ENCODE measurements at places on chromosomes 5 and 9.

DNA sequence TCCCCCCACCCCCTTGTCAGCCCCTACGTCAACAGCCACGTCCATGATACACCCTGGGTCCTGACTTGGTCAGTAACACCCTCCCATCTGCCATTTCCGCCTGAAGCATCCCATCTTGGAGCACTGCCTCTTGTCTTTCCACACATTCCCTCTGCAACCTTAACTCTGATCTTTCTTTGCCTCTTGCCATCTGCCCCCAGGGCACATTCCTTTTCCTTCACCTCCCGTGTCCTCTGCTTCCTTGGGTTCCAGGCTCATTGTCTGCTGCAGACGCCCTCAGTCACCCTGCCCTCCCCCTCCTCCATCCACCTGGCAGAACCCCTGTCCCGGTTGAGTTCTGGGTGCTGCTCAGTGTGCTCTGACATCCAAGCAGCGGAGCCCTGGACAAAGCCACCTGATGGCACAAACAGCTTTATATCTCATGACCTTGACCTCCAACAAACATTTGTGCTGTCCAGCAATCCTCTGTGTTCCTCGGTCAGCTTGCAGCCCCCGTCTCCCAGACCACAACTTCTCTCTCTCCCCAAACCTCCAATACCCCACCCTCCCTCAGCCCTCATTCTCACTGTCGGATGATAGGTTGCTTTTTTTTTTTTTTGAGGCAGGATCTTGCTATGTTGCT, 97.7 kb upstream of the IER5L start:
- no peak for DNase-seq

DNA sequence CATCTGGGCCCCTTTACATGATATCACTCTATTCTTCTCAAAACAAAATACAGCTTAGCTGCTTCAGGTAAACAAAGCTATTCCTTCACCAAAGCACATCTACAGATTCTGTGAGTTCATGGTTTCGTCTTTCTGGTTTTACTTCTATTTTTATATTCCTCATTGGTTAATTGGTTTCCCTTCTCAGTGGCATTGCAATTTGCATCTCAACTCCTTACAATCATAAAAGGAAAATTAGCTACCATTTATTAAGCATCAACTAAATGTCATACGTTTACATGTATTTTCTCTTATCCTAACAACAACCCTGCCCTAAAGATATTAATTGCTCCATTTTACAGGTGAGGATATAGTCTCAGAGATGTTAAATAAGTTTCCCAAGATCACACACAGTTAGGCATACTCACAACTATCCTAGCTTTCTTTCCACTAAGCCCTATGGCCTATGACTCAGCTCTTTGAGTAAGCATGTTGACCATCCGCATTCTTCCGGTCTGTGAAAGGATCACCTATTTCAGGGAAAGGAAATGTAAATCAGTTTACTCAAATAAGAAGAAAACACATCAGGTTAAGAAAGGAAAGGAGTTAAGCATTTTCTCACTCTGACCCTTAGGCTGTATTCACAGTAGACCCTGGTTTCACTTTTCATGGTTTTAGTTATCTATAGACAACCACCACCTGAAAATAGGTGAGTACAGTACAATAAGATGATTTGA, 146.1 kb downstream of the CAAP1 start:
- DNase-seq, result no peak

GRCh38 chr9:97567894-97568202, 65.3 kb downstream of the TSTD2 start:
- DNase-seq, result no peak

DNA sequence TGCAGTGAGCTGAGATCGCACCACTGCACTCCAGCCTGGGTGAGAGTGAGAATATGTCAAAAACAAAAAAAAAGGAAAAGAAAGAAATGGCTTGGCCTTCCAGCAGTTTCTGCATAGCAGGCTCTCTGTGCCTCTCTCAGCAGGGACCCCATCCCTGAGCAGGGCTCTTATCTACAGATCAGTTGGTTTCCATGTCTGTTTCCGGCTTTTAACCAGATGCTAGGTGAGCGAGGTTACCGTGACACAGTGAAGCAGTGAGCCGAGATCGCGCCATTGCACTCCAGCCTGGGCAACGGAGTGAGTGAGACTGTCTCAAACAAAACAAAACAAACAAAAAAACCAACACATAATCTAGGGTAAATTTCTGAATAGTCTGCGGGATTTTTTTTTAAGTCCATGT, 51.4 kb downstream of the COL5A1 start:
- no peak for DNase-seq

DNA sequence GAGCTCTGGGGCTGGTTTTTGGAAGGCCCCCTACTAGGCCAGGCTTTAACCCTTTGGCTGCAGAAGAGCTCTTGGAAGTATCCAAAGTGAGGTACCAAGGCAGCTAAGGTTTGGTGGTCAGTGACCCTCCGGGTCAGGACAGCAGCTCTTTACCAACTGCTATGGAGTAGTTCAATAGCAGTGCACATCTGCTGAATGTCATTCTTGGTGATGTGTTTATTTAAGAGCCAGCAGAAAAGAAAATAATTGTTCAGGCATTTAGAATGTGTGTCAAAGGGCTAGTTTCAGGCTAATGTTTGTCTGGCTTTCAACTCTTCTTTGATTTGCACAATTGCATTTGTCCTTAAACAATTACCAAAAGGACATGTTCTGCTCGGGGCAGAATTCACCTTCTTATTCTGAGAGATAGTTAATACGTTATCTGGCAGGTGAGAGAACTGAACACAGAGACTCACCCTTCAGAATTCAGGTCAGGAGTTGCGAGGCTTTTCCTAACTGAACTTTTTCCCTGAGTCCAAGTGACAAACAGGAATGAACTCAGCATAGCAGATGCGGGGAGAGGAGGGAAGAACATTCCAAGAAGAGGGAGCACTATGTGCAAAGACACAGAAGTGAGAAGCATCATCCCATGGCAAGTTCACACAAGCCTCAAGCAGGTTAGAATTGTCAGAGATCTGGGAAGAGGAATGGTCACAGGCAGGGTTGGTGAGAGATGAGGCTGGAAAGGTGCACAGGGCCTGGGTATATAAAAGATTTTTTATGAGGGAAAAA, 556.7 kb upstream of the TLE4 start:
- no peak for DNase-seq

DNA sequence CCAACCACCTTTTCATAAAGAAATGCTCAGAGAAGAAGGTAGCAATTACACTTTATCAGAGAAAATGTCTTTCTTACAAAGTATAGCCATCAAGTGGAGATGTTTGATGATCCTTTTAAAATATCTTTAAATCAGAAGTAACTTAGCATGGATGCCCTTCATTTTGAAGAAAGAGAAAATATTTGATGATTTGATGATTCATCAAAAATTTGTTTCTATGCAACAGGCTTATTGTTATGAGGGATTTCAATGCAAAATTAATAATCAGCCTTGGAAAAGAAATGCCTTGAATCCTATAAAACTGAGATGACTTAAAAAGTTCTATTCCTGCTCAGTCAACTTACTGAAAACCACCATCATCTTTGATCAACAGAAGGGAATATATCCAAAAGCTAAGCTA, 291.6 kb downstream of the MLLT3 start:
- no peak for DNase-seq

DNA sequence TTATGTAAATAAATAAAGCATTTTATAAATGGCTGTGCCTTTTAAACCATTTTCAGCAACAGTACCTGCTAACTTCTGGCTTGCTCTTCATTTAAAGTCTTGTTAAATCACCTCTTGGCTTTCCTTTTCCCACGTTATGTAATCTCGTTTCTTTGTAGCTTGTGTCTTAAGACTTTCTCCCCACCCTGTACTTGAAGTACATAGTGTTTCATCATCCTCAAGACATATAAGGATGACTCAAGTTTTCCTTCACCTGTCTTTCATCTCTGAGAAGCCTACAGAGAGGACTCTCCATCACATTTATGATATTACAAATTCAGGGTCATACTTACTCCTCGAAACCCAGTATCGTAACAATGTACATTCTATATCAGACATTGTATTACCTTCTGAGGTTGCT, 33.9 kb downstream of the PRELID2 start:
- DNase-seq, result no peak
